ENCODE measurements at places on chromosomes 12 and 14.
A peak's percentile ranks its signal among the peaks of the same experiment; 100 is the strongest.

DNA sequence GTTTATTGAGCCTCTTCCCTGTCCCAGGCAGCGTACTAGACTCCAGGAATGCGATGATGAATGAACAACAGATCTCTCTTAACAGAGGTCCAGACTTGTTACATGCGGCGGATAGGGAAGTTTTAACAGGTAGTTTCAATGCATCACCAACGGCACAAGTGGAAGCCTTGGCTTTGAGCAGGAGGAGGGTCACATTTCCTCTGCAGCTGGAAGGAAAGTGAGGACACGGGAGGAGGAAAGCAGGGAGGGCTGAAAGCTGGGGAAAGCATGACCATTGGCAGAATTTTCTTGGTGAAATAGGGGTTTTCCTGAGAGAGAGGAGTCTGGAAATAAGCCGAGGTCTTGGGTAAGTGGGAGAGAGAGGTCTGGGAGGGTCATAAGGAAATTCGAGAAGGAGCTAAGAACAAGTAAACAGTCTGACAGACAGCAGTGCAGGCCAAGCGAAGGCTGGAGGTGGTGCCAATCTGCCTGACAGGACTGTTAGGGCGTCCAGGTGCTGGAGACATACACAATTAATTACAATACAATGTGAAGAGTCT lies 15.4 kb downstream of the BHLHE41 start:
- DNase-seq, result peak; percentile 72

GRCh38 chr12:2641207-2641606 lies 153.6 kb upstream of the FKBP4 start:
- no peak for DNase-seq

GRCh38 chr12:9741726-9742125 lies 8.8 kb upstream of the CLECL1 start:
- no peak for DNase-seq

GRCh38 chr14:63508033-63508432 lies 35.1 kb downstream of the PPP2R5E start:
- DNase-seq, result no peak

- DNase-seq, result peak; percentile 4
Observed at GRCh38 chr14:24219080-24219479, 3.2 kb upstream of the MDP1 start.

DNA sequence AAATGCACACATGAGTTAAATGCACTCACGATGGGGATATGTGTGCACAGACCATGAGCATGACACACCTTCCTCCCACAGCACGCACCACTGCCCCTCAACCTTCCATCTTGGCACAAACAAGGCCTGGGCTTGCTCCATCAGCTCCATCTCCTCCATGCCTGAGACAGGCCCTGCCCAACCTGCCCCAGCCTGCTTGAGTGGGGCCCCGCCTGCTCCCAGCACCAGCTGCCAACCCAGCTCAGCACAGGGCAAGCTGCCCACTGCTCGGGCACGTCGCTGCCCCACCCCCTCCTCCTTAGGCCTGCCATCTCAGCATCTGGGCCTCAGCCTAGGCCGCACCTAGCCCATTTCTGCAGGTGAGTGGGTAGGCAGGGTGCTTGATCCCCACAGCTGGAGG lies 27.6 kb upstream of the KRT78 start:
- no peak for DNase-seq

DNA sequence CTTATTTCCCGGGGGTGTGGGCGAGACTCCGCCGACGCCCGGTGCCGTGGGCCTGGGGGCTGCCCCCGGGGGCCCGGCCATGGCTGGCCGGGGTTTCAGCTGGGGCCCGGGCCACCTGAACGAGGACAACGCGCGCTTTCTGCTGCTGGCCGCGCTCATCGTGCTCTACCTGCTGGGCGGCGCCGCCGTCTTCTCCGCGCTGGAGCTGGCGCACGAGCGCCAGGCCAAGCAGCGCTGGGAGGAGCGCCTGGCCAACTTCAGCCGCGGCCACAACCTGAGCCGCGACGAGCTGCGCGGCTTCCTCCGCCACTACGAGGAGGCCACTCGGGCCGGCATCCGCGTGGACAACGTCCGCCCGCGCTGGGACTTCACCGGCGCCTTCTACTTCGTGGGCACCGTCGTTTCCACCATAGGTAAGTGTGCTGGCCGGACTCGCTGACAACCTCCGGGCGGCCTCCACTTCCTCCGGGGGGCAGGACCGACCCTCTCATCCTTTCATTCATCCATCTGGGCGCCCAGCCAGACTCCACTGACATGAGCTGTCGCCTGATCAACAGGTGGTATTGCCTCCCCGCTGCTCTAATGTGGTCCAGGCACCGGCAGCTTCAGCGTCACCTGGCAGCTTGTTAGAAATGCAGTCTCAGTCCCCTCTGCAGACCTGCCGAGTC lies 467 bp downstream of the KCNK13 start:
- peak; percentile 65 for DNase-seq

DNA sequence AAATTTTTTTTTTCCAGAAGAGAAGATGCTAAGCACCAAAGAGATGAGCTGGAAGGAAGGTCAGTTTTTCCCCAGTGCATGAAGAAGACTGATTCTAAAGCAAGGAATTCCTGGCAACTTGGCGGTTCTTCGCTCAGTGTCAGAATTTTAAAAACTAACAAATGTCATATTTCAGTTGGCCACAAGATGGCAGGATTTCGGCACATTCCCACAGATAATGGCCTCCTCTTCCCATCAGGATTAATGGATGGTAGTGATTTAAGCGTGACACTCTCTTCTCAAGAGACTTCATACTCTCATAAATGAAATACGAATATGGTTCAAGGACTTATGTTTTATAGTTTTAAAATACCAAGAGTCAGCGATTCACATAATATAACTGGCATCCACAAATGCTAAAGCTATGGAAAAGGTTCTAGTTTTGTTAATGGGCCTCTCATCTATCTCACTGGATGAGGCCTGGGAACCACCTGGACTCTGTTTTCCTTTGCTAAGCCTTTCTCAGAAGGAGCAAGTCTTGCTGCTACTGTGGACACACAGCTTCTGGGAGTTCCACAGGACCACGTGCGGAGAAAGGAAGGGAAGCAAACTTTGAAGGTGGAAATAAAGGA lies 46.1 kb upstream of the PTPRO start:
- no peak for DNase-seq

GRCh38 chr12:51023625-51024382 lies 2.4 kb downstream of the SLC11A2 start:
- no peak for DNase-seq

- DNase-seq, result peak; percentile 62
Observed at GRCh38 chr14:105144666-105145380, 23.8 kb downstream of the JAG2 start.

DNA sequence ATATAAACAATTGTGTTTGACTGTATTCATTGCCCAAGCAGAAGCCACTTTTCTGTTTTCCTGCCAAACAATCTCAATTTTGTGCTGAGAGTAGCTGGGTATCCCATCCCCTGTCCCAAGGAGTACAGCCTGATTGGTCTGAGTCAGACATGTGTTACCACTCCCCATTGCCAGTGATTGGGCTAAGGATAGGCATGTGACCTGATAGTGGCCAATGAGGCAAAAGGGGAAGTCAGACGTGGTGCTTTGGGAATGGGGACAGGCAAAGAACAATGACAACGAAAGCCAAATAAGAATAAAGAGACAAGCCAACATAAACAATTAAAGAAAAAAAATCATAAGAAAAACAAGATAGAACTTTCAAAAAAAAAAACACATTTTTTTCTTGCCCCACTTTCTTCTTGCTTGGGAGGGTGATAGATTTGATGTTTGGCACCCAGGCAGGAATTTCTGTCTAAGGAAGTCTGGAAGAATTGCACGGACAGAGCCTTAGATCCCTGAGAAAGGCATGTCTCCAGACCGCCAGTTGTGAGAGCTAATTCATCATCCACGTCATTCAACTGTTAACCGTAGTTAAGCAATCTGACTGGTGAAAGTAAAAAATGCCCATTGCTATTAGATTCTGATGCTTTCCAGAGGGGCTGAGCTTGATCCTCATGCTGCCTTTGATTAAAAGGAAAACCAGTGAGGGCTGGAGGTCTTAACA lies 626.6 kb upstream of the TMEM132C start:
- DNase-seq, result peak; percentile 61

- DNase-seq, result no peak
Observed at GRCh38 chr12:119157528-119157927, 21.2 kb upstream of the HSPB8 start.

- no peak for DNase-seq
Observed at GRCh38 chr14:74401504-74402241, 24.3 kb downstream of the SYNDIG1L start.

DNA sequence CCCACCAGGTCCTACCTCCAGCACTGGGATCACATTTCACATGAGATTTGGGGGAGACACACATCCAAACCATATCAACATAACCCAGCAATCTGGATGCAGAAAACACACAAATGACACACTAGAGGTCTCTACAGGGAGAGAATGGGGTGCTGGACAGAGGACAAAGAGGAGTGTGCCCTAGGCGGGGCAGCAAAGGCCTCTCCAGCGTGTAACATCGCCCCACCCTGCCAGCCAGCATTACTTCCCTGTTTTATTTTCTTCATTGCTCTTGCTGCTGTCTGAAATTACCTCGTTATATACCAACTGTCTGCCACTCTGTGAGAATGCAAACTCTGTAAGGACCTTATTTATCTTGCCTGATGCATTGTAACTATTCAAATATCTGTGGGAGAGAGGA lies 61.1 kb downstream of the RIMBP2 start:
- DNase-seq, result no peak

DNA sequence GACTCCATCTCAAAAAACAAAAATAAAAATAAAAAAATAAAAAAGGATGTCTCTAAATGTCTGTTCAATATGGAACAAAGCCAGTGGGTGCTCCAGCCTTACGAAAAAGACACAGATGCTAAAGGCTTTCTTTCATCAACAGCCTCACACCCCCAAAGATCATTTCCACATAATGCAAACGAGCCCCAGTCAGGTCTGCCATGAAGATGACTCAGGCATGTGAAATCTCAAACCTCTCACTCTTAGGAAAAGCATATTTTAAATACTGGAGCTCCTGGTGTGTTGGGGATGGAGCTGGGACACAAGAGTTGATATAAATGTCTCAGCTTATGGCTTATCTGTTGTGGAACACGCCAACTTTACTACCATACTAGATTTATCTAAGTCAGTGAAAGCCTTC lies 49.9 kb upstream of the PLXNC1 start:
- no peak for DNase-seq

DNA sequence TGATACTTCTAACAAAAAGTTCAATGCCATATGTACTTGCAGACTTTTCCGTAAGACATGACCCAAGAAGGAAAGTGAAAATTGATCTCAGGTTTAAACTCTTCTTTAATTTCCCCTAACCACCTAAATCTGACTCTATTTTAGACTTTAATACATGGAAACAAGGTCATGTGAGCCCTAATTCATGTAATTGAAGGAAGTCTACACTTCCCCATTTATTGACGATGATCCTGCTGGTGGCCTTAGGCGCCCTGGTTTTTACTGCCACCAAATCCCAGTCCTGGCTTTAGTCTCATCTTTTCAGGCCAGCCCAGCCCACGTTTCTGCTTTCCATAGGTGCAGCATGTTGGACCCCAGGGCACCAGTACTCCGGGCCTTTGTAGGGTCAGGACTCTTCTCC lies 157.9 kb downstream of the PELI2 start:
- DNase-seq, result no peak

GRCh38 chr12:22628228-22628627 lies 3.3 kb downstream of the ETNK1 start:
- no peak for DNase-seq

DNA sequence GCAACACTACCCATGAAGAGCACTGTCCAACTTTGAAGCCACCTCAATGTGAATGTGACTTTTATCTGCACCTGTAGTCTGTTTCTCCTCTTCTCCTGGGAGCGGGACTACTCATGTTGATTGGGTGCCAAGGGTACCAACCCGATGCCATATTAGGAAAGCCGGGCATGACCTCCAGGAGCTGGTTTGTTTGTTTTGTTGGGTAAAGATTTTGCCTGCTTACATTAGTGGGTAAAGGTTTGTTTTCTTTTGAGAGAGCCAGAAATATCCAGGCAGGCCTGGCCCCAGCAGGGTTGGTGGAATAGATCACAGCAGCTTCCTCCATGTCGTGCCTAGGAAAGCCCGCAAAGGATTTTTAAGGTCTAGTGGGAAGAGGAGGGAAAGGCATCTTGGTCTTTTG lies 19.7 kb upstream of the ITPK1 start:
- DNase-seq, result no peak

GRCh38 chr14:34180434-34180833 lies 229.6 kb upstream of the EGLN3 start:
- DNase-seq, result no peak

GRCh38 chr12:1044199-1044598 lies 53.2 kb downstream of the ERC1 start:
- no peak for DNase-seq

- no peak for DNase-seq
Observed at GRCh38 chr14:105636935-105637334, 110.6 kb downstream of the TMEM121 start.

DNA sequence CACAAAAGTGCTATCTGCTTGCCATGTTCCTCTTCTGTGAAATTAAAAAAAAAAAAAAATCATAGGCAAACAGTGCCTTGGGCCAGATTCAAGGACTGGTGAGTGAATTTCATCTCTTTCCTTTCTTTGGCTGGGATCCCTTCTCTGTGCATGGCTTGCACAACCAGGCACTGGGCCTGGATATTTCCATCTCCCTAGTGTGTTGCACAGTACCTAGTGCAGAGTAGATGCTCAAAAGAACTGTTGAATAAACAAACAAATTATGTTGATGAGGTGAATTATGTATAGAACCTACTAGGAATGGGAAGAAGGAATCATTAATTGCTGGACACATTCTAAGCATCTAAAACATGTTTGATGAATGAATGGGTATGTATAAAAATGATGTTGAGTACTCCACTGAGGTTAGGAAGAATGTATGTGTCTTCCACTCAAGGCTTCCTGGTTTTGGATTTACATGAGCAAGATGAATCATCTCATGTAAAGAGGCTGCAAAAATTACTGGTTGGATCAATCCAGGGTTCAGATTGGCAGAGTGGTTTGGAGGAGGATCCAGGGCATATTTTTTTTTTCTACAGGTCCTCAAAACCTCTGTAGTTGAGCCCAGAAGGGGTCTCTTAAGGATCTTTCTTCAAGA lies 93.2 kb downstream of the EMP1 start:
- DNase-seq, result no peak

DNA sequence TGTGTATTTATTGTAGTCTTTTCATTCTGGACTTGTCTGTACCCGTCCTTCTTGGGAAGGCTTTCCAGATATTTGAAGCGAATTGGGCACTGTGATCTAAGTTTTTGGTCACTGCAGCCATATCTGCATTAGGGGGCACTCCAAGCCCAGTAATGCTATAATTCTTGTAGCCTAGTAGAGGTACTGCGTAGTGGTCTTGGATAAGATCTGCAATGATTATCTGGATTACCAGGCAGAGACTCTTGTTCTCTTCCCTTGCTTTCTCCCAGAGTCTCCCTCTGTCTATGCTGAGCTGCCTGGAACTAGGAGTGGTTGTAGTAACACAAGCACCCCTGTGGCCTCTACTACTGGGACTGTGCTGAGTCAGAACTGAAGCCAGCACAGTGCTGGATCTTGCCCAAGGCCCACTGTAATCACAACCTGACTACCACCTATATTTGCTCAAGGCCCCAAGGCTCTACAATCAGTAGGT lies 30.0 kb downstream of the SLC38A2 start:
- DNase-seq, result no peak

Measured in suprapubic skin (tissue), 4 donors.